Psoas muscle (tissue), 8 donors: ENCODE measurements at places on chromosomes 13 and 19. TPM values are rescaled to one million over a fixed set of nuclear protein-coding genes. Genes with fewer than 3 reads are reported as not detected.

DNA sequence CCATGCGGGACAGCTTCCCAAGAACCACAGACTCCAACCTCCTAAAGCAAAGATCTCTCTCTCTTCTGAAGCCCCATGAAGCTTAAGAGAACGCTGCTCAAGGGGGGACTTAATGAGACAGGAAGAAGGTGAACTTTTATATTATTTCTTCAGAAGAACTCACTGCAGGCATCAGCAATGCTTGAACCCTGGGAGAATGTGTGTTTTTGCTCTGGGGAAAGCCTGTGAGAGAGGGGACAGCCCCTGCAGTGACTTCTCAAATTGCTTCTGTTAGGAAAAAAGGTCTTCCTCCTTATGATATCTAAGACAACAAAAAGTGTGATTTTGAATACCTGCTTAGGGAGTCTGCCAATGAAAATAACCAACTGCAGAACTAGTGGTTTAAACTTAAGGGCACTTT lies 23.0 kb downstream of the GJA3 start:
- no peak for DNase-seq

DNA sequence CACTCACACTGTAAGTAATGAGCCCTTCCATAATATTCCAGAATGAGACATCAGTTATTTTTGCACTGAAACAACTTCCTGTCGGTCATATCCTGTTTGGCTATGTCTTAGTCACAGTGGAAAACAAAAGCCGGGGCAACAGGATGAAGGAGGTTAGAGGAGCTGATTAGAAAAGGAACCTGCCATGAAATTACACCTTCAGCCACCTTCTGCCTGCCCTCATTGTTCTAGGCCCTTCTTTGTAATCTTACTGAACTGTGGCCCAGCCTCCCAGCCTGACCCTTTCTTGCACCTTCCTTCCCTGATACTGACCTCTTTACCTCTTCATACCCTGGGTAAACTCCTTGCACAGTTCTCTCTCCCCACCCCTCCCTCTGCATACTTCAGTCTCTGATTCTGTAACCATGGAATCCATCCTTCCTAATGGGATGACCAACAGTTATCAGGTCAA lies 67.3 kb downstream of the DOCK9 start:
- no peak for DNase-seq

The AP1M2 gene
- 0.13 TPM for polyA plus RNA-seq

The LRRC63 gene
- polyA plus RNA-seq = 0.03 TPM
